Activated CD4-positive, alpha-beta T cell treated with anti-CD3 and anti-CD28 coated beads for 48 hours (primary cell): ENCODE measurements at places on chromosomes 6 and 20.

DNA sequence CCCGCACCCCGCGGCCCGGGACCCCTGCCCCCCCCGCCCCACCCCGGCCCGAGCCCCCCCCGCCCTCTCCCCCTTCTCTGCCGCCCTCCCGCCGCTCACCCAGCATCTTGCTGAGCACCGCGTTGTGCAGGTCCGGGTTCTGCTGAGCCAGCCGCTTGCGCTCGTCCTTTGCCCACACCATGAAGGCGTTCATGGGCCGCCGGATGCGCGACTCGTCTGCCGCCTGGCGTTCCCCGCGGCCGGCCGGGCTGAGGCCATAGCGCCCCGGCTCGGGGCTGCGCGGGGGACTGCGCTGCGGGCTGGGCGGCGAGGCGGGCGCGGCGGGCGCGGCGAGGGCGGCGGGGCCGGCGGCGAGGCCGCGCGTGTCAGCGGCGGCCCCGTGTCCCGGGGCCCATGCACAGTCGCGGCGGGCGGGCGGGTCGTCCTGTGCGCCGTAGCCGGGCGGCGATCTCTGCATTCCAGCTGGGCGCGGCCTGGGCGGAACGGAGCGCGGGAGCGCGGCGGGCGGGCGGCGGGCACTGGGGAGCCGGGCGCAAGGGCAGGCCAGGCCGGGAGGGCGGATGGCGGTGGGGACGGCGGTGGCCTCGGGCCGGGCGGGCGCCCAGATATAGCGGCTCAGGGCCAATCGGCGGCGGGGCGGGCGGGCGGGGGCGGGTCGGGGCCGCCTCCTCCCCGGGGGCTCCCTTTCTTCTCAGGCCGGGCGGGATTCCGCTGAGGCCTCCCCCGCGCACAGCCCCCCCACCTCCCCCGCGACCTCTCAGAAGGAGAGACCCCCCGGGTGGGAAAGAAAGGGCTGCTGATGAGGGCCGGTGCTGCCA, at the start of gene SOX18:
Gene SOX18, minus strand, starts transcription at position 580 of the 818 bp plus-strand sequence. Its CDS starts 123 bp downstream, at position 457.
- DNase-seq: peak; percentile 47

GRCh38 chr6:134588267-134588666, 270.4 kb upstream of the SGK1 start:
- no peak for DNase-seq

DNA sequence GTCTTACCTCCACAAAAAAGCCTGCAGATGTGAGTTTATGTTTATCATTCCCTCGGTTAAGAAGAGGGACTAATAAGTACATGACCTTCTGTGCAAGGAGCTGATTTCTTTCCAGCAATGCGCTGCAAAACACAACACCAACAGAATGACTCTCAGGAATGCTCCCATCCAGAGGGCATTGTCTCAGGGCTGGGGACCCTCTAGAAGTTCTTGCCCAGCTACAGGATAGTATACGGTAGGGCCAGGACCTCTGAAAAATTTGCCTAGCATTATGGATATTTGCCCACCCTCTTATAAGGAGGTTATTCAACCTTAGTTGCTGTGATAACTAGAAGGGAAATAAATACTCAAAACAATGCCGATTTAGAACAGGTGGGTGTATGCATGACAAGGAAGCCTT, 24.7 kb upstream of the RBL1 start:
- DNase-seq: no peak

DNA sequence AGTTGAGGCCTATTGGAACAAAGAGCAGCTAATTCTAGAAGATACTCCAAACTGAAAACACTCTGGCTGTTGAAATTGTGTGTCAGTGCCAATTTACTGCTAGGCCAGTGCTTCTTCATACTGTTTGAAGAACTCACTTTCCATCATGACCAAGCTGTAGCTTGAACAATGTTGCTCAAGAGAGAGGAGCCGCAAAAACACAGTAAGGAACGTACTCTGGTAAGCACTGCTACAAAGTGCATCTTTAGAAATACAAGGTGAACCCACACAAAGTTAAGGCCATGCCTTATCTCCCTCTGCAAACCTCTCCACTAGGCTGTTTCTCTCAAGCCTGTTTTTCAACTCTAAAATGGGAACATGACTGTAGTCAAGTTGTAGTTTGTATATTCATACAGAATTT, 74.5 kb upstream of the TULP1 start:
- no peak for DNase-seq

- DNase-seq: no peak
Observed at GRCh38 chr20:61575151-61575937, 323.3 kb downstream of the CDH4 start.

GRCh38 chr6:43977404-43978111, 149.7 kb downstream of the MRPL14 start:
- peak; percentile 13 for DNase-seq

DNA sequence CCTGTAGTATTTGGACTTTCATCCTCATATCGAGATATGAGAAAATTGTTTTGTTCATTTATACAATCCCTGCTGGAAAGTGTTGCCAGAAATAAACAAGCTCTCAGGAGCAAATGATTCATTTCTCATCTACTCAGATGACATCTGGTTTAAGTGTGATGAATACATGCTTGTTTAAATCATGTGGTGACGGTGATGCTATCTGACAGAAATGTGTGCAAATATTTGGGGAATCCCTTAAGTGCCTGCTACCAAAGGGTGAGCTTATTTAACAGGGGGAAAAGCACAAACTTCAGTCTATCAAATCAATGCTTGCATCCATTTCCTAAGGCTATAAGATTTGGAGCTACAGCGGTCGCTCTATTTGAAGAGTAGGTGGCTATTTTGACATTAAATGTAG, 368.3 kb upstream of the SASH1 start:
- DNase-seq: no peak

DNA sequence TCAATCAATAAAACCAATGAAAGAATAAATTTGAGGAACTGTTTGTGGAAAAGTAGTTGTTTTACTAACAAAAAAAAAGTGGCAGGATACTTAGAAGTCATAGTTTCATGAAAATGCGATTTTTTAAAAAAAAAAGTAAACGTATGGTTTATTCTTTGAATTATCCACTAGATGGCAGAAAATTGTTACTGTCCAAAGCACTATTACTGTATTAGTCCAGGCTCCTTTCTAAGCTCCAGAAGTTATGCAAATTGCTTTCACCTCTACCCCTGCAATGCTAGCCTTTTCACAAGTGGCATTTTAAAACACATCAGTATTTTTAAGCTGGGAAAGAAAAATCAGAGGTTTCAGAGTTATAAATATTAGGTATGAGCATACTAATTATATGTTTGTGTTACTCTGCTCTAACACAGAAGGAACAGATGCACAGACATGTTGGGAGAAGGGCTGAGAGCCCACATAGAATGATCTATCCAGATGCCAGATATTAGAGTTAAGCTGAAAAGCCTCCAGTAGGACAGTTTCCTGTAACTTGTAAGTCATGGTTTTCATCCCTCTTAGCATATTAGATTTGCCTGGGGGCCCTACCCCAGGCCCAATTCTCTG, 63.9 kb downstream of the FHL5 start:
- no peak for DNase-seq

GRCh38 chr20:21509597-21510371, 4.1 kb downstream of the NKX2-2 start:
- peak; percentile 43 for DNase-seq

DNA sequence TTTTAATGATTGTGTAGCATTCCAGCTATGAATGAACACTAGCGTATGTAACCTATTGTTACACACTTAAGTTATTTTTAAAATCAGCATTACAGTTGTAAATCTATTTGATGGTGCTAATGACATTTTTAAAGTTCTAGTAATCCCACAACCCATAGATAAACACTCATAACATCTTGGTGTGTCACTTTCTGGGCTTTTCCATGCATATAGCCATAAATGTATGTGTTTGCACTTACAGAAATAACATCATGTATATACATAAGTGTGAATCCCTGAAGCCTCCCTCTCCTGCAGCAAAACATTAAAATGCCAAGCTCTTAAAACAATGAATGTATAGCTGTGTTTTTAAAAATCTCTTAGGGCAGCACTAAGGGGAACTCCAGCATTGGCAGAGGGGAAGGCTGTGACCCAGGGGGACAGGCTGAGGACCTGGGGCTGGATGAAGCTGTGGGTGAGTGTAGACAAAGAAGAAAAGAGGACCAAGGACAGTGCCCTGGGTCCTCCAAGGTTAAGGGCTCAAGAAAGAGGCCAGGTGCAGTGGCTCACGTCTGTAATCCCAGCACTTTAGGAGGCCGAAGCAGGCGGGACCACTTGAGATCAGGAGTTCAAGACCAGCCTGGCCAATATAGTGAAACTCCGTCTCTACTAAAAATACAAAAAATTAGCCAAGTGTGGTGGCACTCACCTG, 929 bp upstream of the CENPB start:
- no peak for DNase-seq

DNA sequence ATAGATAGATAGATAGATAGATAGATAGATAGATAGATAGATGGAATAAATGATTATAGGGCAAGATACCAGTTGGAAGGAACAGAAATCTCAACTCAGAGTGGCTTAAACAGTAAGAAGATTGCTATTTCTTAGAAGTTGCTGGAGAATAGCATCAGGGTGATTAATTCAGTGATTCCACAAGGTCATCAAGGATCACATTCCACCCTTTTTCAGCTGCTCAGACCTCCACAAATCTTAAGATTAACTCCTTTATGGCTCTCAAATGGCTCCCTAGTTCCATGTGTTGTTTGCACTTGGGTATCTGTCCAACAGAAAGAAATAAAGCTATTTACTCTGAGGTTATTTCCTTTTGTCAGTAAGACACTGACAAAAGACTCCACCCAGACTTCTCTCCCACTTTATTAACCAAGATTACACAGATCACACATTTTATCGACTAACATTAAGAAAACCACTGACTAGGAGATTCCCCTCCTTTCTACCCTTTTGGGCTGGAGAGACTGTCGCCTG, 68.3 kb upstream of the KIF16B start:
- no peak for DNase-seq

GRCh38 chr20:1299522-1299921, 29.4 kb downstream of the SDCBP2 start:
- peak; percentile 70 for DNase-seq
